Stimulated activated naive CD4-positive, alpha-beta T cell treated with Interleukin-2 at 50 U/mL for 16 hours (primary cell): ENCODE measurements at places on chromosomes 12 and 14.

DNA sequence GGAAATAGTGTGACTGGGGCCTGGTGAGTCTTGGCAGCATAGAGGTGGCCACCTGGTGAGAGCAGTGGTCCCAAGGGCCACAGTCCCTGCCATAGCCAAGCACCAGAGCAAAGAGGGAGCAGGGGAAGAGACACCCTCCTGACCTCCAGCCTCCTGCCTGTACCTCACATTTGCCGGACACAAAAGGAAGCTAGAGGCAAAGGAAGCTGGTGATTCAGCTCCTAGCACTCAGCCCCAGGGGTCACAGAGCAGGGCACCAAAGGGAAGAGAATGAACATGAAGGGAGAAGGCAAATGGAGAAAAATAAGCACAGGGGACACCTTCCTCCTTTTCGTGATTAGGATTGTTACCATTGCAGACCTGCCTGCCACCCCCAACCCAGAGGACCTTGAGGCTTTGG, 216.8 kb downstream of the ZFP36L1 start:
- no peak for DNase-seq

- no peak for DNase-seq
These were observed 2.1 kb upstream of the NDRG2 start for GRCh38 chr14:21026988-21027315.

DNA sequence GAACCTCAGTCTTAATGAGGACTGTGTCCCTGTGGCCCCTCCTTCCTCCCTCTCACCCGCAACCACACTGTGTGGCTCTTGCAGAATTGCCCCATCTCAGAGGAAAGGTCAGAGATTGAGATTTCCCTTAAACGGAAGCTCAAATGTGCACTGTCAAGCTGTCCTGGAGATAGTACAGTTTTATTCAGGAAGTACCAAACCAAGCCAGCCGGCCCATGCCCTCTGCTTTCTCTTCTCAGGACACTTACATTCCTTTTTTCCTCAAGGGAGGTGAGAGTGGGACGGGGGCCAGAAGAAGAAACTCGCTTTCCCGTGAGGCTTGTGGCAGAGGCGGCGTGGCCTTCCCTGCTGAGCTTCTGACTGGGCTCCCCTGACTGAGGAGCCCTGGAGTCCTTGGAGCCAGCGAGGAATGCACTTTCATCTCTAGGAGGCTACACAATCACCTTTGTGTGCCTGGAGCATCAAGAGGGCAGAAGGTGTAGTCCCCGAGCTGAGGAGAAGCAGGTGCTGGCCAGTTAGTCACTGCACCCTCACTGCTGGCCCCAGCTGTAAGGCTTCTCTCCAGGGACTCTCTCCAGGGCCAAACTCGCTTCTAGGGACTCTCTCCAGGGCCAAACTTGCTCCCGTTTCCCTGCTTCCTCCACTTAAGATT, 24.1 kb upstream of the ATP2A2 start:
- no peak for DNase-seq

GRCh38 chr14:95260537-95261361, 59.0 kb downstream of the CLMN start:
- DNase-seq, result peak; percentile 48

GRCh38 chr14:68653804-68654203, 139.1 kb downstream of the ZFP36L1 start:
- DNase-seq, result no peak

DNA sequence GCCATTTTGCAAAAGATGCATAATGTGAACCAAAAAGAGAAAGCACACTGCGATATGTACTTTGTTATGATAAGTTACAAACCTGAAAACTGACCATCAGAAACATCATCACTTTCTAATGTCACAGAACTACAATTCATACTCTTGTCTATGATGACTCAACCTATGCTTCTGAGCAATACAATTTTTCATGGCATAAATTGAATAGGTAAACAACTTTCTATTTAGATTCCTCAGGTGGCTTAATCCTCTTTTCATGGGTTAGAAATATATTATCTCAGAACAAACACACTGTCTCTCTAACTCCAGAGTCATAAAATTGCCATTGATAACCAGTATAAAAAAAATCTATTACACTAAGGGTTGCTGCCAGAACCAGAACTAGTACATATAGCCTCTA, 1715.0 kb upstream of the FLRT2 start:
- no peak for DNase-seq

- DNase-seq, result no peak
These were observed 6.8 kb downstream of the LMNTD1 start for GRCh38 chr12:25546318-25546717.

DNA sequence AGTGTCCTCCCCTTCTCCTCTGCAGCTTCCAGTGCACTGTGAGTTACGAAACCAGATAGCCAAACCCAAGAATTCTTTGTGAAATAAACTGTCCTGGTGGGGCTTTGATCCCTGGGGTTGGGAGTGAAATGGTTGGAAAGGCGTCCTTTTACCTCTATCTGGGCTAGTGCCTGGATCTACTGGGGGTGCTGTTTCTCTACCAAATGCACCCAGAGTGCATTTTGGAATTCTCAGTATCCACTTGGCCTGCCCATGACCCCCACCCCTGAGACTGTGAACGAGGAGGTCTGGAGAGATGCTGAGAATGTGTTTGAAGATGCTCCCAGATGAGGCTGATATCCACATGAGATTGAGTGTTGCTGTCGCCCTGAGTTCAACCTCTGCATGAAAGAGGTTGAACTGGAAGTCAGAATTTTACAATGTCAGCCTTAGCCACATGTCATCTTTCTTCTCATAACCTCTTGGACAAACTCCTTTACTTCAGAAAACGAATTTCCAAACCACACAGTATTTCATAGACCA, 87.1 kb upstream of the CLMN start:
- DNase-seq, result no peak

DNA sequence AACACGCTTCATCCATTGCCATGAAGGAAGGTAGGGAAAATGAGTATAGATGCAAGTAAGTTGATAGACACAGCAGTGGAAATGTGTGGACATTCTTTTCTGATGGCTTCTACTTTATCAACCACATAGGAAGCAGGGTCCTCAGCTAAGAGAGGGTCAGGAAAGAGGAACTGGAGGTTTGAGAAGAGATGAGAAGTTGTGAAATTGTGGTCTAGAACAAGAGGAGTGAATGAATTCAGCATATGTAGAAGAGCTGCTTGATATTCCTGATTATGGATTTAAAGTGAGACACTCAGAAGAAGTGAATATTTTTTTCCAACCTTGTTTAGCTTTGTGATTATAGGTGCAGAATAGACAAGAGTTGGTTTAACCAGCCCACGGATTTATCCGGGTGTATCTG, 128.5 kb downstream of the SLC15A5 start:
- DNase-seq, result no peak

GRCh38 chr12:90368081-90368480, 586.9 kb downstream of the CCER1 start:
- no peak for DNase-seq

GRCh38 chr14:92460916-92461579, 52.5 kb upstream of the RIN3 start:
- DNase-seq, result no peak

DNA sequence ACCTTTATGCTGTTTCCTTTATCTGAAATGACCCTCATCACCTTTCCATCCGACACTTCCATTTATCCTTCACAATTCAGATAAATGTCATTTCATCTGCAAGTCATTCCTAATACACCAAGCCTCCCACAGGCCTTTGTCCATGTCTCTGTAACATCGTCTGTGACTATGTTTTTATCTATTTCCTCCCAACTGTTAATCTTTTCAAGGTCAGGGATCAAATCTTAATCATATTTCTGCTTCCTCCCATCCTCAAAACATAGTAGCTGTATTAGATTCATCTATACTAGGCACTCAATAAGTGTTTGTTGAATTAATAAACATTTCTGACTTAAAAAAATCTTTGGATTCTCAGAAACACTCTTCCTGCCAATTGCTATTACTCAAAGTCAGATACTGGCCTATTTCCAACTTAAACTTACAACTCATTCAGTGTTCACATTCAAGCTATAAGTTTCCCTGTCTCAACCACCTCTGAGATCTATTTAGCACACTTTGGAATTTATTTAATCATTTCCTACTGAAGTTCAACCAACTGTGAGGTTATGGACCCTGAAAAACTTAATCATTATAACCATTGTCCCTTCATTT, 100.2 kb upstream of the ALX1 start:
- no peak for DNase-seq

- no peak for DNase-seq
These were observed 427.9 kb downstream of the CCDC91 start for GRCh38 chr12:28618171-28618570.

- DNase-seq, result no peak
These were observed 1.1 kb downstream of the AJUBA start for GRCh38 chr14:22981090-22981875.

DNA sequence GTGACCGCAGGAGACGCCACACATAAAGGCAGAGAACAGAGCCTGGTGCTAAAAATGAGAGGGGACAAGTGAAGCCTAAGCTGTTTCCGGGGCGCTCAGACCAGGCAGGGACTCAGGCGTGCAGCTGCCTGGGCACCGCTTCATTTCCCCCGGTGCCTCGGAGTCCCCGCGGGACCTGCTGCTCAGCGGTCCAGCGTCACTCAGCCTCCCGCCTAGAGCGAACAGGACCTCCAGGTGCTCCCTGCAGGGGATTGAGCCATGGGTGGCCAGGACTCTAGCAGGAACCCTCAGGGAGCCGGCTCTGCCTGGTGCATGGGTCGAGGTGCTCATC, 31.0 kb downstream of the CCDC85C start:
- DNase-seq, result no peak

- DNase-seq, result no peak
These were observed 165.4 kb upstream of the CCDC198 start for GRCh38 chr14:57659052-57659451.

DNA sequence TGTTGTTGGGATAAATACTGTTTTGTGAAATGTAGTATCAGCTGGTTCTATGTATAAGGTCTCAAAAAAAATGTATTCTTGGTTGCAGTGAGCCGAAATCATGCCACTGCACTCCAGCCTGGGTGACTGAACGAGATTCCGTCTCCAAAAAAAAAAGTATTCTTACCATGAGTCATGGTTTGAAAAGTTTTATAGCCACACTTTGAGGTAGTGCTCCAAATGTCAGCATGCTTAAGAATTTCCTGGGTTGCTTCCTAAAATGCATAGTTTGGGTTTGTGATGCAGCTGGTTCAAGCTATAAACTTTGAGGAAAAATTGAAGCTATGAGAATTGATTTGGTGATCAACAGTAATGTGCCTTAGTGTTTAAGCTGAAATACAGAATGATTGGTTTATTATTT, 48.0 kb downstream of the ETNK1 start:
- DNase-seq, result no peak

GRCh38 chr12:99985129-99985570, 414 bp upstream of the ANKS1B start:
- DNase-seq, result no peak

DNA sequence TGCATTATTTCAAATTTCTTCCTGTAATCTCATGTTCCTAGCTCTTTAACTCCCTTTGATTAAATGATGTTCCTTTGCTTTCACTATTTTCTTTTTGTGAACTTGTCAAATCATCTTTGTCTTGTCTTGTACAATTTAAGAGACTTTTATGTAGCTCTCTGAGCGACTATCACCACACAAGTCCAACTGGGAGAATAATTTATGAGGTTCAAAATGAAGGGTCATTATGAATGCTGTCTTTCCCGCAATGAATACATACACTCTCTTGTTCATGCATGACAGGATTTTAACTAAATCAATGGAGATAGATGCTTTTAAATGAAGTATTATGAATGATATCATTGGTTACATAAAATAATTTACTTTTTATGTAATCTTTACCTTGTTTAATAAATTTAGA, 407.4 kb downstream of the PAWR start:
- no peak for DNase-seq

DNA sequence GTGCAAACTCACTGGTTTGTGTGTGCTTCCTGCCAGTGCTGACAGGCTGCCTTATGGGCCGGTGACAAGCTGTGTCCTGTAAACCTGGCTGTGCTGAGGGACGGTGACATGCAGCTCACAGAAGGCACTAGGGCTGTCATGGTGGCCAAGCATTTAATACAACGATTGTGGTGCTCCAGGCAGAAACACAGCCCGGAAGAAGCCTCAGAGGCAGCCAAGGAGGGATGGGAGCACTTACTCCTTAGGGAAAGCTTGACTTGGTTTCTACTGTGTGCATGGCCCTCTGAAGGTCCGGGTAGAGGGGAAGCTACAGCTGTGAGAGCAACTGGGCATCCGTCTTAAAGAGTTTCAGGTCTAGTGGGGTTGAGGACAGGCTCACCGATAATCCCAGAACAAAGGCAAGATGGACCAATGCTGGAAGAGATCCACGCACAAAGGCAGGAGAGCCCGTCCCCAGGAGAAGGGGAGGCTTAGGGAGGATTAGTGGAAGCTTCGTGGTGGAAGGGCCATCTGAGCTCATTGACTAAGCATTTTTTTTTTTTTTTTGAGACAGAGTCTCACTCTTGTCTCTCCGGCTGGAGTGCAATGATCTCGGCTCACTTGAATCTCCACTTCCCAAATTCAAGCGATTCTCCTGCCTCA, 10.7 kb upstream of the MCRS1 start:
- no peak for DNase-seq

GRCh38 chr12:106369624-106370346, 12.2 kb downstream of the POLR3B start:
- no peak for DNase-seq

DNA sequence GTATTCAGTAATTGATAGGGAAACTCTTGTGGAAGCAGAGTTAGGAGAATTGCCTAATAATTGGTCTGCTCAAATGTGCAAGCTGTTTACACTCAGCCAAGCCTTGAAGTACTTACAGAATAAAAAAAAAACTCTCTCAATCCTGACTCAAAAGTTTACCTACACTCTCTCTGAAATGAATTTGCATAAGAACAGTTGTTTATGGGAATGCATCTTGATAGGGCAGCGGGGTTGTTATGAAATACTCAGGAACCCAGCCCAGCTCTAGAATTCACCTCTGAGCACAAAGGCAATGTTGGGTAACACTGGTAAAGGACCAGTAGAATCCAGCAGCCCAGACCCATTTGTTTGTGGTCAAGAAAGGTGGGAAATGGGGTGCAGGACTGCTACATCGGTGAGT, 267.0 kb downstream of the CPNE8 start:
- DNase-seq, result no peak

DNA sequence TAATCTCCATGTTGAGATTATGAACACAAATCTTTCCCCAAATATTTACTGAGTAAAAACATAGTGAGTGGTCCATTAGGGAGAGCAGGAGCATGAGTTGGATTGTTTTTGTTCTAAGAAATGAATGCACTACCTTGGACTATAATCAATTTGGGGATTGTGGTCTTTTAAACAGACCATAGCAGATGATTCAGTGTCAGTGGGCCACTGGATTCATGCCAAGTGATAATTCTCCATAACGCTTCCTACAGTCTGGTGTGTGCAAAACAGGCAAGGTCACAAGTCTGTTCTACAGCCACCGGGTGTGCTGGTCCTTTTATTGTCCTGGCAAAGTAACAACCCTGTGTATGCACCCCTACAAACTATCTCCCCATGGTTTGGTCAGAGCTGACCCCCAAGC, 266.3 kb downstream of the APAF1 start:
- no peak for DNase-seq

DNA sequence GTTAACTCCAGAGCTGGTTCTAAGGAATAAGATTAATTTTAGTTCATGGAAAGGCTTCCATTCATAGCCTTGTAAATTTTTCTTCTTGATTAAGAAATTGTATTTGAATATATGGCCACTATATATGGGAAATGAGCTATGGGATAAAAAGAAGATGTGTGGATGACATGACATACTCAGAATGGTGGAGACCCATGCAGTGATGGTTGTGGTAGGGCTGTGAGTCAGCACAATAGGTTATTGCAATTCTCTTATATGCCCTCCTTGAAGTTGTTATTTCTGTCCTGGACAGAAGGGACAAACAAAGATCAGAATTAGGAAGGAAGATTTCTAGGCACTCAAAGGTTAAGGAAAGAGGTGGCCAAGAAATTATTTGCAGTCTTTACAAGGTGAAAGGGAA, 21.5 kb downstream of the RASSF9 start:
- DNase-seq, result no peak
